Stimulated activated CD8-positive, alpha-beta memory T cell treated with anti-CD3 and anti-CD28 coated beads, Interleukin-15, amount 100 ng/mL, for 4 hours (primary cell): ENCODE measurements at places on chromosomes 12 and 14.

- DNase-seq, result no peak
Measured at GRCh38 chr14:29944091-29944490, 16.4 kb upstream of the PRKD1 start.

- DNase-seq, result no peak
Measured at GRCh38 chr12:93333054-93333453, 44.7 kb upstream of the NUDT4 start.

DNA sequence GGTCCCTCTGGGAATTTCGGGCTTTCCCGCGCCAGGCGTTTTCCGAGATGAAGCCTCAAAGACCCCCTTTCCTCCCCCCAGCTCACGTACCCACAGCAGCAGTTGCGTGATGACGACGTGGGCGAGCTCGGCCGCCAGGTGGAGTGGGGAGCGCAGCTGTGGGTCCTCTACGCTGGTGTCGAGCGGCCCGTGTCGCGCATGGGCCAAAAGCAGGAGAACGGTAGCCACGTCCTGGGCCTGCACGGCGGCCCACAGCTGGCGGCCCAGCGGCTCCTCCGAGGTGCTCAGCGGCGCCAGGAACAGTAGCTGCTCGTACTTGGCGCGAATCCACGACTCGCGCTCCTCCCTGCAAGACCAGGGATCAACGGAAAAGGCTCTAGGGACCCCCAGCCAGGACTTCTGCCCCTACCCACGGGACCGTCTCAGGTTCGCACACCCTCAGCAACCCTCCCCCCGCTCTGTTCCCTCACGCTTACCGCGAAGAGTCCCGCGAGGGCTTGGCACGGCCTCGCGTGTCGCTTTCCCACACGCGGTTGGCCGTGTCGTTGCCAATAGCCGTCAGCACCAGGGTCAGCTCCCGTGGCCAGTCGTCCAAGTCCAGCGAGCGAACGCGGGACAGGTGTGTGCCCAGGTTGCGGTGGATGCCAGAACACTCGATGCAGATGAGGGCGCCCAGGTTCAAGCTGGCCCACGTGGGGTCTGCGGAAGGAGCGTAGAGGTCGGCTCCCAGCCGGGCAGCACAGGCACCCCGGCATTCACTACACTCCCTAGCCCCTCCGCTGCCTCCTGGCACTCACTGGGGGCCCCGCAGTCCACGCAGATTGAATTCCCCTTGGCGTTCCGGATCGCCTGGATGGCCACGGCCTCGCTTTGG is 11.4 kb downstream of the AGAP2 start:
- DNase-seq, result no peak

DNA sequence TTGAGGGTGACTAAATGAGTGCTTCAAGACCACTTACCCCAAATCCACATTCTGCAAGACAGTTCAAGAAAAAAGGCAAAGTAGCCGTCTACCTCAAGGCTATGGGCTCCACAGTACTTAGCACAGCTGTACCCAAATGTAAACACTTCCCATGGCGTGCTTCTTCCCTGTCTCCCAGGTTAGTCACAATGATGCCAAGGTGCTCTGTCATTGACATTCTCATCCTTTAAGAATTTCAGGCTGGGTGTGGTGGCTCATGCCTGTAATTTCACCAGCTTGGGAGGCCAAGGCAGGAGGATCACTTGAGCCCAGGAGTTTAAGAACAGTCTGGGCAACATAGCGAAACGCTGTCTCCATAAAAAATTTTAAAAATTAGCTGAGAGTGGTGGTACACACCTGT is 51.2 kb upstream of the CERS5 start:
- DNase-seq, result no peak
